ENCODE measurements at places on chromosomes 1 and 21.

- no peak for ATAC-seq
Measured at GRCh38 chr1:29732453-29732852, 496.1 kb downstream of the PTPRU start.

GRCh38 chr1:227915564-227916553 lies 31.9 kb downstream of the WNT9A start:
- no peak for ATAC-seq

DNA sequence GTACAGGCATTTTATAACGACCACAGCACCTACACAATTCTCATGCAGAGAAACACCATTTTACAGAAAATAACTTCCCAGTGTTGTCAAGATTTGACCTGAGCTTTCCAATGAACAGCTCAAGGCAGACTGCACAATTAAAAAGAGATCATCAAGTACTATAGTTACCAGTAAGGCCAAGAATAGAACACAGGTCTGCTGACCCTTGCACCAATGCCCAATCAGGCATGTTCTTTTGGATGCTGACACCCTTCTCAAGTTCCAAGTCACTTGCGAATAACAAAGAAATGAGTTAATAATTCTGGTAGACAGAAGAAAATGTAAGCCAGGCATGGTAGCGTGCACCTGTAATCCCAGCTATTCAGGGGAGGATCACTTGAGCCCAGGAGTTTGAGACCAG lies 101.9 kb downstream of the SLC45A1 start:
- ATAC-seq, result no peak

DNA sequence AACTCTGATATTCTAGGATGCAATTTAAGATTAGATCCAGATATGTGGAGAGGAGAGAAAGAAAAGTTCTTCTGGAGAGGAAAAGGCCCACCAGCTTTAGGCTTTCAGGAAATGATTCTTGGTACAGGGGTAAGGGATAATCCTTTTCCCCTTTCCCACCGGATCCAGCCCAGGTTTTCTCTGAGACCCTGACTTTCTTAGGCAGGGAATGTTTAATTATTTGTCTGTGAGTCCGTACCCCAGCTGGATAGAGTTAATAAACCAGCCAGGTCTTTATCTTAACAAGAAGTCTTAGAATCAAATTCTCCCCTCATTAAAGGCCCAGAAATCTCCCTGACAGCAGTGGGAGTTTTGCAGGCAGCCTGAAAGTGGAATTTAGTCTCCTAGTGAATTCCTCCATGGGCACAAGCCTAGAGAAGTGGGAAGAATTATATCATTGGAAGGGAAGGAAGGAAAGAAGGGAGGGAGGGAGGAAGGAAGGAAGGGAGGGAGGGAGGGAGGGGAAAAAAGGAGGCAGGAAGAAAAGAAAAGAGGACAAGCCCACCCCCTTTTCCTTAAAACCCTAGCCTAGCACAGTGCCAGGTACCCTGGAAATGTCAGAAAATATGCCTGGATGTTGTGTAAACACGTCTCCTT lies 189.0 kb downstream of the PLPP3 start:
- ATAC-seq, result no peak

DNA sequence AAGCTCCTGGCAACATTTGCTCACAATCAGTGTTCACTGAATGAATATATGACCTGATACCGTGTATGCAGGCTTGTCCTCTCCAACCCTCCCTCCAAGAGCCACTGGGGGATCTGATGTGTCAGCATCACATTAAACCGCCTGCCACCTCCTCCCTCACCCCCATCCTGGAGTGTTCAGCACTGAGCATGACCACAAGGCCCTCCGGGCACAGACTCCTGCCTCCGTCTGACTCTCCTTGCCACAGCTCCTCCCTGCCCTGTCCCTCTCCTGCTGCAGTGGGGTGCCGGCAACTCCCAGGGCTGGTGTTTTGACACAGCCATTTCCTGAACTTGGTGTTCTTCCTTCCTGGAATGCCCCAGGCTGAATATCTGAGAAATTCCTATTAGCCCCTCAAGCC lies 136.7 kb downstream of the FCRL5 start:
- no peak for ATAC-seq

DNA sequence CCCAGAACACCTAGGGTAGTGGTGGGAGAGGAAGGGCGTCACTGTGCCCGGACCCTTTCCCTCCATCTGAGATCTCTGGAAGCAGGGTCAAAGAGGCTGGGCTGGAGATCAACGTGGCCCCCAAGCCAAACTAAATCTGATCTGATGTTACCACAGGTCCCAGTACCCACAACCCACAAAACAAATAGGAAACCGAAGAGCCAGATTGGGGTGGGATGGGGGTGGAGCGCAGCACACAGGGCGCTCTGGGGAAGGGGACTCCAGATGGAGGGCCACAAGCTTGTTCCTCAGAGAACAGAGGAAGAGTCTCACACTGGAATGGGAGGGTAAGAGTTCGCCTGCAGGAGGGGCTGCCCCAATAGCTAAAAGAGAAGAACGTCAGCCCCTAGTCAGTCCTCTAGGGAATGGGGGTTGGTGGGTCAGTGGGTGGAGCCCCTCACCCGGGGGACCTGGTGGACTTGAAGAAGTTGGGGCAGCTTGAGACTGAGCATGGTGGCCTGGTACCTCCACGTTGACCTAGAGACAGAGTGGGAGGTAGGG lies 1.5 kb downstream of the PAQR6 start:
- no peak for ATAC-seq

DNA sequence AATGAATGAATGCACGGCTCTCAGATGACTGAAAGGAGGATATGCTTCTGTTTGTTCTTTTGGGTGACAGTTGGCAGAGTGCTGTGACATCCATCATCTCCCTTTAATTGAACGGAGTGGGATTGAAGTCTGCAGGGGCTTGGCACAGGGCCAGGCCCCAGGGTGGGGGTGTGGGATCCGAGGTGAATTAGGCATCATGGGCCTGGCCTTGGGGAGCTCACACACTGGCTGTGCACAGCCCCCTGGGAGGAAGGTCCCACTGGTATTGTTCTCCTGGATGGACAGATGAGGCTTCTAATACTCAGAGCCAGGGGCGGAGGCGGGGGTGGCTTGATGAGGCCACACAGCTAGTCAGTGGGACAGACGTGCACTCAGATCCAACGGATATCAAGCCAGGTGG lies 19.3 kb downstream of the EPHB2 start:
- ATAC-seq, result no peak

GRCh38 chr1:227707846-227708245 lies 27.3 kb downstream of the JMJD4 start:
- ATAC-seq, result no peak

DNA sequence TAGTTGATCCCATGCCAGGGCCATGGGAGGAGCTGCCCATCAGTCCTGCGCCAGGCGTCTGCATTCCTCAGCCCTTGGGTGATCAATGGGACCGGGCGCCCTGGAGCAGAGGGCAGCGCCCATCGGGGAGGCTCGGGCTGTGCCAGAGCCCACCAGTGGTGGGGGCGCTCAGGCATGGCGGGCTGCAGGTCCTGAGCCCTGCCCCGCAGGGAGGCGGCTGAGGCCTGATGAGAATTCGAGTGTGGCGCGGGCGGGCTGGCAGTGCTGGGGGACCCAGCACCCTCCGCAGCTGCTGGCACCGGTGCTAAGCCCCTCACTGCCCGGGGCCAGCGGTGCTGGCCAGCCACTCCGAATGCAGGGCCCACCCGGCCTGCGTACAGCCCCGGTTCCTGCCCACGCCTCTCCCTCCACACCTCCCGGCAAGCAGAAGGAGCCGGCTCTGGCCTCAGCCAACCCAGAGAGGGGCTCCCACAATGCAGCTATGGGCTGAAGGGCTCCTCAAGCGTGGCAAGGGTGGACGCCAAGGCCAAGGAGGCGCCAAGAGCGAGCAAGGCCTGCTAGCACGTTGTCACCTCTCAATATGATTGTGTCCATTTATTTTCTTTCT lies 238.1 kb upstream of the OLFM3 start:
- ATAC-seq, result no peak

DNA sequence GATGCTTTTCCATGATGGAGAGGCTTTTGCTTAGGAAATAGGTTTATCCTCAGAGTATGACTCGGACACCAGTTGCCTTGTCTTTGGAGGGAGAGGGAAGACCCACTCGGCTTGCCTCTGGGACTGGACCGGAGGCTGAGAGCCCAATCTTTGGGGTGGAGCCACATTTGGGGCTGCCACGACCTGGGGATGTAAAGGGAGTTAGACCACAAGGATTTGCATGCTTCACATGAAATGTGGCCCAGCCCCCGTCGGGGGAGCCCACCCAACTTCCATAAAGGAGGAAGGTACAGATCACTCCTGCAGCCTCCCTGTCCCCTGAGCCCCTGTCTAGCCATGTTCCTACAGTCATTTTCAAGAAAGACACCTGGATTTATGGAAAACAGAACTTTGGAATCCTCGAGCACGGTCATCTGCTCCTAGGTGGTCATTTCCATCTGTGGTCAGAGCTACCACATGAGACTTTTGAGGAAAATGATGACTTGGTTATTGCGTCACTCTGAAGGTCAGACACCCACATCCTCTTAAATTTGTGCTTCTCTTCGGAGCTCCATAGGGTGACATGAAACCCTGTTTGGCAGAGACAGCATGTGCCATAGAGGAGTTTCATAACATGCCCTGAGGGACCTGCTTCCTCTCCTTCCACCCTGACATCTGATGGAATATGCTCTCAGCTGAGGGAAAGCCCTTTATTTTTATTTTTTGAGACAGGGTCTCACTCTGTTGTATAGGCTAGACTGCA lies 99.4 kb upstream of the SLC45A1 start:
- ATAC-seq, result peak; percentile 52

DNA sequence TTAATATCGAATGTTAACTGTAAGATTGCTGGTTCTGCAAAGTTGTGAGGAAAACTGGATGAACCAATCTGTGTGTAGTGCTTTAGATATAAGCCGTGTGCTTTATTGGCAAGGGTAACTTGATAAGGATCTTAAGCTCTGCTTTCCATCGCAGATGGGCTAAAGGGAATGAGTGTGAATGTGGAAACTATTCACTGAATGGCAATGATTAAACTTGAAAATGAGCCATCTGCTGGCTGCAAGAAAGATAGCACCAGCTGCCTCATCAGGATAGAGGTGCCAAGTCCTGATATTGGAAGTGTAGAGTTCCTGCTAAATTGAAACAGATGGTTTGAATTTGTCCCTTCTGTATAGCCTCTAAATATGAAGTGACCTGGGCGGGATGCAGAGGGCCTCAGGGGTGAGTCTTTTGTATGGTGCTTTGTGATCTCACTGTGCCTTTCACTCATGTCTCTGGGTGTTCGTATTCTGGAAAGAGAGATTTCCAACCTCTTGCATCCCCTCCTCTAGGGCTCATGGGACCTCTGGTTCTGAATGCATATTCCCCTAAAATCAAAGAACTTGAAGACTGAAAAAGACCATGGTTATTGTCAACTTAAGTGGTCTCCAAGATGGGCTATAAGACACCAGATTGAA lies 9.2 kb downstream of the FCRL3 start:
- ATAC-seq, result no peak

DNA sequence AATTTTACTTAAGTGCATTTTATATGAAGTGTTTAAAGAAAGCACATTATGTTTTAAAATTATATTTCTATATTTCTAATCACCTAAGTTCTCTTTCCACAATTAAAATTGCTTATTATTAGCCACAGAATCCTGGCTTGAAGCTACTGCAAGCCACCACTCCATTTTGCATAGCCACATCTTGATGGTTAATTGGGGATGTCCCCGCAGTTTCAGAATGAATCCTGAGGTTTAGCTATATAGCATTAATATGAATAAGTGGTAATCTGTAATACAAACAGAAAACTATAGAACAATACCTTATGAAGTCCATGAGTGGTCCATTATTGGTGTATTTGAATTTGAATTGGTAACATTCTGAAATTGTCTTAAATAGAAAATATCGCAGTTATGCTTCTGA lies 11.6 kb upstream of the GOLPH3L start:
- no peak for ATAC-seq

- no peak for ATAC-seq
Measured at GRCh38 chr1:5692664-5693063, 299.6 kb downstream of the NPHP4 start.

DNA sequence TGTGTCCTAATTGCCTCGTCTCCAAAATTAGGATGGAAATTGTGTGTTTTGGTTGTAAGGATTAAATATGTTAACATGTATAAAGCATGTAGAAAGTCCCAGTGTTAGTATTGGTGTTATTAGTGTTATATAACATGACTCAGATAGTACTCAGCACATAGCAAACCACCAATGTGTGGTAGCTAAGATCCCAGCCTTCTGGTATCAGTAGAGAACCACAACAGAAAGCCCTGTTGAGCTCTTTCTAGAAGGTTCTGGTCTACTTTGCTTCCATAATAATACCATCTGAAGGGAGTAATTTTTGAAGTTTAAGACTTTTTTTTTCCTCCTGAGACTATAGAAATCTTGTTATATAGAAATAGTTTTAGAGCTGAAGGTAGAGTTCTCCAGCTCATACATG lies 259.3 kb upstream of the SGIP1 start:
- ATAC-seq, result no peak

- ATAC-seq, result no peak
Measured at GRCh38 chr1:45644661-45645060, 20.8 kb upstream of the CCDC17 start.

- ATAC-seq, result no peak
Measured at GRCh38 chr1:225885336-225885735, 3.2 kb upstream of the TMEM63A start.

DNA sequence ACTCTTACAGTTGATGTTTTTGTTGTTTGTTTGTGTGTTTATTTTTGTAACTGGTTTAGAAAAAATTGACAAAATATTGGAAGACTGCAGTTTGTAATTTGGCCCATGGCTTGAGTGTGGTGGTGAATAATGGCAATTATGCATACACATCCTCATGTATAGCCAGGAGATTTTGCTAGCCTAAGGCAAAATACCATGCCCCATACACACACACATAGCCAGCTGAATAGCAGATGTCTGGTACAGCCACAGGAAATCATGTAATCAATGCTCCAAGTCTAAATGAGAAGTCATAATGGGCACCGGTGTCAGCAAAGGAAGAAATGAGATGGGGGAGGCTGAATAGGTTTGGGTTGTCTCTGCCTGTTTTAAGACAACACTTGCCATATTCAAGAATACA lies 135.2 kb upstream of the COA6 start:
- no peak for ATAC-seq

DNA sequence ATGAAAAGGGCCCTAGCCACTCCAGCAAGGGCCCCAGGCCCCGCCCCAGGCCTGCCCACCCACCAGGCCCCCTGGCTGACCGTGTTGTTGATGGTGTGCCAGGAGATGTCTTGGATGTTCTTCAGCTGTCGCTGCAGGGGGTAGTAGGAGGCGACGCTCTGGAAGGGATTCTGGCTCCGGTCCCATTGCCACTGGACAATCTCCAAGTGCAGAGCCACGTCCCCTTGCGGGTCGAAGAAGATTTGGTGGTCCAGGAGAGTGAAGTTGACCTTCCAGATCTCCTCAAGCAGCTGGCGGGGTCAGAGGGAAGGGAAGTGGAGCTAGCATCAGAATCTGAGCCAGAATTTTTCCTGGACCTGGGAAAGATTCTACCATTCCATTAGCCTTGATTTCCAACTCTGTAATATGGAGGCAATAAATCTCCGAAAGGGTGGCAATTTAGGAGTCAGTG lies 10.2 kb downstream of the TAS1R2 start:
- ATAC-seq, result no peak

GRCh38 chr1:178371235-178371634 lies 125.5 kb downstream of the CLEC20A start:
- ATAC-seq, result no peak

- no peak for ATAC-seq
Measured at GRCh38 chr1:226631229-226632000, 82.9 kb downstream of the STUM start.

GRCh38 chr1:214419650-214420049 lies 131.8 kb downstream of the PTPN14 start:
- ATAC-seq, result no peak

Data from gastroesophageal sphincter (tissue), 4 donors.